SK-MEL-5 (cell line): ENCODE measurements at places on chromosomes 7 and 10. TPM values are rescaled to one million over a fixed set of nuclear protein-coding genes. Genes with fewer than 3 reads are reported as not detected.

CDC14C gene
- total RNA-seq, result not detected in 2 replicates

ADRA2A gene
- total RNA-seq, result 0.24 and 0.53 TPM in 2 replicates

C7orf33 gene
- total RNA-seq, result not detected in 2 replicates

OR2A42 gene
- not detected in 2 replicates for total RNA-seq

ADAM12 gene
- total RNA-seq, result 0.35 and 0.87 TPM in 2 replicates

GATA3 gene
- total RNA-seq, result not detected in 2 replicates

ACSL5 gene
- 0.11 and 0.26 TPM in 2 replicates for total RNA-seq

DMTF1 gene
- 70.3 and 72.6 TPM in 2 replicates for total RNA-seq

FXYD4 gene
- total RNA-seq, result not detected in 2 replicates

MAT1A gene
- total RNA-seq, result 63.7 and 63.8 TPM in 2 replicates

BUD23 gene
- 142 and 181 TPM in 2 replicates for total RNA-seq
